ENCODE measurements at places on chromosomes 13 and 19.

- DNase-seq, result no peak
Observed at GRCh38 chr19:35287713-35288112, 4.2 kb upstream of the MAG start.

- no peak for DNase-seq
Observed at GRCh38 chr19:7356899-7357627, 8.3 kb downstream of the ARHGEF18 start.

DNA sequence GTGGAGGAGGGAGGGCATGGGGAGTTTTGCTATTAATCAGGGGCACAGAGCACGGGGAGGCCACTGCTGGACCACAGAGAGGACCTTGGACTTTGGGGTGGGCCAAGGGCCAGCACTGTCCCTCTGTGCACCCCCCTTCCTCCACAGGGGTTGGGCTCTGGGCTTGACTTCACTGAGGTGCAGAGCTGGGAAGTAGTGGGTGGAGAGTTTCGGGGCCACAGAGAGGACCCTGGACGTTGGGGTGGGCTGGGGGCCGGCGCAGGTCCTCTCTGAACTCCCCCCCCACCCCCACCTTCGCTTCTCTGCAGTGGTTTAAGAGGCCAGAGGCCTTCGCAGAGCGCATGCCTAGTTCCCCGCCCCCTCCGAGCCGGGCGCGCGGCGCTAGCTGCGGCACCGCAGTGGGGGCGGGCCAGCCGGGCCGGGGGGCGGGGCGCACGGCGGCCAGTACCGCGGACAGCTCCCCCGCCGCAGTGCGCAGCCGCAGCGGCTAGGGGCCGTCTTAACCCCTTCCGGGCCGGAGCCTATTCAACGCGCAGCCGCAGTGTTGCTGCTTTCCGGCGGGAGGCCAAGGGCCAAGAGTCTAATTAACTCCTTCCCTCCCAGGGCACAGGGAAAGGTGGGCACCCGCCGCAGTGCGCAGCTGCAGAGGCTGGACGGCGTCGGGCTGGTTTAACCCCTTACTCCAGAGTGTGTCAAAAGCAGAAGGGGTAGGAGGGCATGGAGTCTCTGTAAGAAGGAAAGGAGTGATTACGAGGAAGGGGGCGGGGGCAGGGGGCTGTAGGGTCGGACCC is 3.7 kb downstream of the KCNC3 start:
- peak; percentile 84 for DNase-seq

GRCh38 chr19:1408300-1409203 is 1.2 kb downstream of the DAZAP1 start:
- DNase-seq, result peak; percentile 67

- no peak for DNase-seq
Observed at GRCh38 chr13:21066946-21067345, 5.6 kb upstream of the LATS2 start.

GRCh38 chr19:39218230-39219007 is 14.4 kb upstream of the SYCN start:
- no peak for DNase-seq

DNA sequence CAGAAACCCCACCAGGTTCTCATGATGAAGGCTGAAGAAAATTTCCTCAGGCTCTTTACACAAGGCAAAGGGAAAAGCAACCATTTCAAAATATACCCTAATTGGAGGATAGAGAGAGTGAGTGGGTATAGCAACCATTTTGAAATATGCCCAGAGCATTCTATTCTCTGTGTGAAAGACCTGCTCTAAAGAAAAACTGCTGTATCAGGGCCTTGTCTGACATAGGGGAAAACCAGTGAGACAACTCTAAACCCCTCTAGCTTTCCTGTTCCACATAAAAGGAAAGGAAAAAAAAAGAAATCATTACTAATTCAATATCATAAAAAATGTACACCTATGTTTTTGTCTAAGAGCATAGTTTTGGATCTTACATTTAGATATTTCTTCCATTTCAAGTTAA is 42.3 kb downstream of the TPTE2 start:
- no peak for DNase-seq

- DNase-seq, result no peak
Observed at GRCh38 chr13:20973886-20974425, 71.4 kb upstream of the XPO4 start.

- DNase-seq, result no peak
Observed at GRCh38 chr19:50723735-50724521, 764 bp downstream of the CLEC11A start.

GRCh38 chr19:29302002-29302928 is 89.3 kb upstream of the UQCRFS1 start:
- DNase-seq, result peak; percentile 24

GRCh38 chr19:10975374-10976130 is 14.7 kb downstream of the SMARCA4 start:
- no peak for DNase-seq

- DNase-seq, result no peak
Observed at GRCh38 chr19:55602104-55603001, 2.3 kb downstream of the ZNF524 start.

DNA sequence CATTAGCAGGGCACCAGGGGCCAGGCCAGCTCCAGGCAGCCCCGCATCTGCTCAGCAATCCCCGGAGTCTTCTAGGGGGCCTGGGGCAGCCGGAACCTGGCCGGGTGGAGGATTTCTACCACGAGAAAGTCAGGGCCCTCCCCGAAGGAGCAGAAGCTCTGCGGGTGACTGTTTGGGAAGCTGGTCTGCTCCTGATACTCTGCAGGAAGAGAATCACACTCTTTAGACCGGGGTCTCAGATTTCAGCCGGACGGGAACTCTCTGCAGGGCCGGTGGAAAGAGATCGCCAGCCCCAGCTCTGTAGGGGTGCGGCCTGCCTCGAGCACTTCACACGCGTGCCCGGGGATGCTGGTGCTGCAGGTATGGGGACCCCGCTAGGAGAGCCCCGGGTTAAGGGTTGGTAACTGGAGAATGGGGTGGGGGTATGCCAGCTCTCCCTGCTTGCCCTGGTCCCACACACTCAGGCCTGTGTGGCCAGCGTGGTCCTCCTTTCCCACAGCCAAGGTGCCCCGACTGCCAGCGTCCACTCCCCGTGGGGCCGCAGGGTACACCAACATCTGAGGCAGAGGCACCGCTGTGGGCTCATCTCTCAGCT is 20.1 kb downstream of the RASA3 start:
- no peak for DNase-seq

GRCh38 chr19:16856091-16856490 is 26.9 kb downstream of the SIN3B start:
- no peak for DNase-seq

GRCh38 chr19:10517760-10518443 is 655 bp upstream of the S1PR5 start:
- no peak for DNase-seq

DNA sequence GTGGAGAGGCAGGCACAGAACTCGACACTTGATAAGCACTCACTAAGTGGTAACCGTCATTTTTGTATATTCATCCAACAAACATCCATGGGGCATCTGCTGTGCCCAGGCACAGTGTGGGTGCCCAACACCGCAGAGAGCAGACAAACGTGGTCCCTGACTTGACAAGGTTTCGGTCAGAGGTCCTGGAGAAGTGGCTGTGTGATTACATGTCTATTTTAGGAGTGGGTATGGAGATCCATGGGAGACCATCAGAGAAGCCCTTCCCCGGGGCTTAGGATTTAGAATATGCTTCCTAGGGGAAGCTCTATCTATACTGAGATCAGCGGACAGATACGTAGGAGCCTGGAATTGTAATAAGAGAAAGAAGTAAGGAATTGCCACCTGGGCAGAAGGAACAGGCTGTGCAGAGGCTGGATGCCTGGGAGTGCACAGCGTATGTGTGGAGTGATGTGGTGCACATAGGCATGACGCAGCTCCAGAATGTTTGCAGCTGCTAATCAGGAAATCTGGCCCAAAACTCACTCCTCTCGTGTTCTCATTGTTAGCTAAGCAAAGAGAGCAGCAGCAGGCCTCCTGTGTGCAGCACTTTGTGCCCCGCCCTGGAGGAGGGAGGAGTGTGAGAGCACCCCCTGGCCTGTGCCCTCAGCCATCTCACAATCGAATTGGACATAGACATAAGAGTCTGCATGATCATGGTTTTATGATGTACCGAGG is 23.0 kb upstream of the IRS2 start:
- no peak for DNase-seq

- DNase-seq, result no peak
Observed at GRCh38 chr19:7535998-7536695, 630 bp downstream of the PNPLA6 start.

DNA sequence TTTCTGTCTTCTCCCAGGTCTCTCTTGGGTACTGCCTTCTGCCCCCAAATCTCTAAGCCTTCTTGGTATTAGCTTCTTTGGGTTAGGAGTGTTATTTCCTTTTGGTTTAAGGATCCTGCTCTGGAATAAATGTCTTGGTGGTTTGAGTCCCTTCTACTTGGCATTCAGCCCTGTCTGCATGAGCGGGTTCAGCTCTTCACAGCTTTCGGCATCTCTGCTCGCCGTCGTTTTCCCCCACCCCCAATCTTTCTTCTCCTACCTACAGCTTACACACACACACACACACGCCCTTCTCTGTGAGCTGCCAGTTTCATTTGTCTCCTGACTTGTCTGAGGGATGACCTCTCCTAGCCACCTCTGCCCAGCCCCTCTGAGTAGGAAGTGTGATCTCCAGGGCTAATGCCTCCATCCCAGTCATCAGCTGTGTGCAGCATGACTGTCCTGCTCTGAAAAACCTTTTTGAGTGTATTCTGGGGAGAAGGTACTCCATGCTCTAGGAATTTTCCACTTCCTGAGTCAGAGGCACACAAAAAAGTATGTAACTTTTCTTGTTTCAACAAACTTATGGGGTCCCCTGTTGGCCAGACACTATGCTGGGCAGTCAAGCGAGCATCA is 4.7 kb downstream of the CNOT3 start:
- DNase-seq, result no peak

DNA sequence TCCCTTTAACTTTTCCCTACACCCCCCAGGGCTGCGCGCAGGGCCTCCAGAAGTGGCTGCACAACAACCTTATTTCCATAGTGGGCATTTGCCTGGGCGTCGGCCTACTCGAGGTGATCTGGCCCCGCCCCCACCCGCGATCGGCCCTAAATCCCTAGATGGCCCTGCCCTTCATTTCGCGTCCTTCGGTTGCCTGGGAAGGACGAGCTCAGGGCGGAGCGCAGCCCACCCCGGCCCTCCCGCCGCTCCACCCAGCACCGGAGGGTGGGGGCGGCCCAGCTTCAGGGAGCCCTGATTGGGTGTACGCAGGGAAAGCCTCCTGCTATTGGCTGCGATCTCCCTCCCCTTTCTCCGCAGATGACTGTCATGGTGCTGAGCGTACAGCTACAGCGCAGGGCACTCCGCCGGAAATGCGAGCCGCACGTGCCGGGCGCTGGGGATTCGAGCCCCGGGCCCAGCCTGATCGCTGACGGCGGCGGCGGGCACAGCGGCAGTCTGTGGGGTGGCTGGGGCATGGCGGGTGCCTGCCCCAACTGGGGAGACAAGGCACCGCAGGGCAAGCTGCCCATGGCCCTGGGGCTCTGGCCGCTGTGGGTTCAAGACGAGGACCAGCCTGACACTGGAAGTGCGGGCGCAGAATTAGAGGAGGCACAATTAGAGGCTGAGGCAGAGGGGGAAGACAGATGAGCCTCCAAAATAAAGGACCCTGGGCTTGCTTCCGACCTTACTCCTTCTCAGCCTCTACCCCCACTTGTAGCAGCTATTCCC is 4.3 kb downstream of the CD37 start:
- DNase-seq, result no peak

DNA sequence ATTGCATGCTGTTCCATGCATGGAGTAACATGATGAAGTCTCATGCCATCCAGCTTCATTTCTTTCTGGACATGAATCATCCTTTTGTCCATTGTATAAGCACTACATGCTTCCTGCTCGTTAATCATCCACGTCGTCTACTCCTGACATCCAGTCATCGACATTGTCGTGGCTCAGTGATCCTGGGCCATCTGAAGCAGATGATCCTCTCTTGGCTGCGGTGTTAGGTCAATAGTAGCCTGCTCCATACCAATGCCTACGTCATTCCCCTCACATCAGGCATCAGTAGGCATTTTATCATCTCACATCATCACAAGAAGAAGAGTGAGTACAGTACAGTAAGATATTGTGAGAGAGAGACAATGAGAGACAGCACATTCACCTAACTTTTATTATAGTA is 7.9 kb upstream of the MYO16 start:
- no peak for DNase-seq

GRCh38 chr19:2619076-2619475 is 83.4 kb downstream of the GNG7 start:
- DNase-seq, result no peak

DNA sequence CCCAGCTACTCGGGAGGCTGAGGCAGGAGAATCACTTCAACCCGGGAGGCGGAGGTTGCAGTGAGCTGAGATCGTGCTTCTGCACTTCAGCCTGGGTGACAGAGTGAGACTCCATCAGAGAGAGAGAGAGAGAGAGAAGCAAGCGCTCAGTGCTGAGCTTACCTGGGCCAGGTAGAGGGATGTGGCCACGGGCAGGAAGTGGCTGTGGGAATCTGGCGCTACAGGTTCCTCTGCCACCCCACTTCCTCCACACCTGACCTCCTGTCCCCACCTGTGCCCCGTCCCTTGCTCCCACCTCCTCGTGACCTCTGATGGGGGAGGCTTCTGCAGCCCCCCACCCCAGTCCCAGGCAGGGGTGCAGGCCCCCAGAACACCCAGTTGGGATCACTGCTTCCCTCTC is 1.0 kb upstream of the NCCRP1 start:
- DNase-seq, result no peak

DNA sequence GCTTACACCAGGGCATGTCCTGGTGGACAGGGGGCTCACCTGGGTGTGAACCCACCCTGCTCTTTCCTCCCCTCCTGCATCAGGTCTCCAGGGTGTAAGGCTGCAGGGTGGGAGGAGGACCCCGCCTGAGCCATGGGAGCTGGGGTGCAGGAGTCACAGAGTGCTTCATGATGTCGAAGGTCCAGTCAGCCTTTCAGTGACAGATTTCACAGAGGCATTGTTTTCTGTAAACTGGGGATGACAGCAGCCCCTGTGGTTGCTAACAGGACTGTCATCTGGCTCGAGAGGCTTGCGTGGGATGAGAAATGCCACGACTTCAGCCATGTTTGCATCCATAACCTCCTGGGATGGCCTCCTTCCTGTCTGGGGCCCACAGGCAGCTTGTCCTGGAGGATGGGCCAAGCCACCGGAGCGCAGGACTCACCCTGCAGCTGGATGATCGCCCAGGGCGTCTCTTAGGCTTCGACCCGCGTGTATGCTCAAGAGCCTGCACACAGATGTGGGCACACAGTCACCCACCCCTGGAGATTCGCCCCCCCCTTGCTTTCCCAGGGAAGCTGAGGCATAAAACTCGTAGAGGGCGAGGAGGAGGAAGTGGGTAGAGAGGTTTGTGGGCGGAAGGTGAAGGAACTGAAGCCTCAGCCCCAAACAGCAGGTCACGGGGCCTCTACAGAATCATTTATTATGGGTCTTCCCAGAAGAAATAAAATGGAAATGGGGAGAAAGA is 4.9 kb downstream of the NANOS3 start:
- DNase-seq, result peak; percentile 71

- DNase-seq, result peak; percentile 73
Observed at GRCh38 chr13:24270639-24271141, 38.7 kb upstream of the C1QTNF9 start.

- DNase-seq, result peak; percentile 60
Observed at GRCh38 chr19:45451131-45451849, 16.5 kb upstream of the FOSB start.
